ENCODE measurements at places on chromosomes 4 and X.

DNA sequence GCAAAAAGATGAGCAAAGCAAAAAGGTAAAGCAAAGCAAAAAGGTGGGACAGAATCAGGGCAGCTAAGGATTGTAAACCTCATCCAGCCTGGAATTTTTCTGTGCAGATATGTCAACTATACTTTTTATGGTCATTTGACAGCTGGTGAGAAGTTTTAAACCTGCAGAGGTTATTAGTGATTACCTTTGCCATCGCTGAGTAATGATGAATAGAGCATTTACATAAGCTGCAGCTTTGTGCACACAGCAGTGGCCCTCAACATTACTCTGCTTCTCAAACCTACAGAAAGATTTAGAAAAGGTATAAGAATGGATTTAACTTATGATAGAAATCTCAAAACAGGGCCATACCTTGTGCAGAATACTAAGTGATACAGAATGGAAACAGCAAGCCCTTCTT lies 54.5 kb upstream of the C4orf54 start:
- DNase-seq: no peak

DNA sequence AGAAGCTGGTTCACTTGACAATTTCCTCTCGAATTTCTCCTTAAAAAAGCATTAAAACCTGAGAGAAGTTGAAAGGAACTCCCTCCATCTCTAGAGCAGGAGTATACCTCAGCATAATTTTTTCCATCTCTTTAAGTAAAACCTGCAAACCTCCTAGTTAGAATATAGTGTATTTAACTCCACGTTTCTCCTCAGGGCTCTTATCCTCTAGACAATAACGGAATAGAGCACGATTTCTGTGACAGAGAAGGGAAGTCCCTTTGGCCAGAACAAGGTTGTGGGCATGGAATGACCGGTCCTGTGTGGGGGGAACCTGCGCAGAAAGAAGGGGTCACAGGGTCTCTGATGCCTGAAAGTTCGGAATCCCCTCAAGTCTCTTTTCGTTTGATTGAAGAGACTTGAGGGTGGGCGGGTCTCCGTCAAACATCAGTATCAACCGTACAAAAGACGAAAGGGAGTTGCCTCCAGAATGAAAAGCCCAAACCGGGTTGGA lies 697 bp downstream of the ZNF280C start:
- no peak for DNase-seq

GRCh38 chr4:48110452-48110978 lies 23.5 kb downstream of the TXK start:
- no peak for DNase-seq

- DNase-seq: peak; percentile 5
Observed at GRCh38 chr4:10161146-10161545, 44.5 kb upstream of the WDR1 start.

- no peak for DNase-seq
Observed at GRCh38 chr4:30399476-30399875, 320.7 kb upstream of the PCDH7 start.

DNA sequence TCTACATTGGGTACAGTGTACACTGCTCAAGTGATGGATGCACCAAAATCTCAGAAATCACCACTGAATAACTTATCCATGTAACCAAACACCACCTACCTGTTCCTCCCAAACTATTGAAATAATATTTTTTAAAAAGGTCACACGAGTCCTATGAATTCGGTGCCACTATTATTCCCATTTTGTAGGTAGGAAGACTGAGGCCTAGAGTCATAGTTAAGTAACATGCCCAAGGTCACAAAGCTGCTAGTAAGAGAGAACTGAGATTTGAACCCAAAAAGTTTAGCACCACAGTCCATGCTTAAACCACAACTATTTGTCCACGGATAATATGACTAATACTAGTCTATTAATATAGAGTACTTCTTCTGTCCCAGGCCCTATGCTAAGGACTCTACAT lies 2.7 kb downstream of the ARHGEF6 start:
- DNase-seq: no peak

DNA sequence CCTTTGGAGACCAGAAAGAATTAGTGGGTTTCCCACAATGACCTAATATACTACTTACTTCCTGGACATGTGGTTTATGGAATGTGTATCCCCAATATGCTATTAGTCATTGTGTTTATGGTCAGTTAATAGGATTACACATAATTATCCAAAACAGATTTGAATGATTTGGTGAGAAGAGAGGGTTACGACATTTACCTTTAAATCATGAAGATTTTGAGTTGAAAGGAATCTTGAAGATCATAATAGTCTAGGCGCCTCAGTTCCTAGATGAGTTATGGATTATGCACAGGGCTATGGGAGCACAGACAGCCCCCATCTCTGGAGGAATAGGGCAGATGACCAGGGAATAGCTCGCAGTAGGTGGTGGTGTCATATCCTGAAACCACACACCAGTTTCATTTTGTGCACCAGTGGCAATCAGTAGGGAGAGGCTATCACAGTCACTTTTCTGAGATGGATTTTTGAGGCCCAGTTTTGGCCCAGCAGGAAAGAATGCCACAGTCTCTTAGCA lies 61.3 kb downstream of the SEPTIN11 start:
- peak; percentile 86 for DNase-seq

DNA sequence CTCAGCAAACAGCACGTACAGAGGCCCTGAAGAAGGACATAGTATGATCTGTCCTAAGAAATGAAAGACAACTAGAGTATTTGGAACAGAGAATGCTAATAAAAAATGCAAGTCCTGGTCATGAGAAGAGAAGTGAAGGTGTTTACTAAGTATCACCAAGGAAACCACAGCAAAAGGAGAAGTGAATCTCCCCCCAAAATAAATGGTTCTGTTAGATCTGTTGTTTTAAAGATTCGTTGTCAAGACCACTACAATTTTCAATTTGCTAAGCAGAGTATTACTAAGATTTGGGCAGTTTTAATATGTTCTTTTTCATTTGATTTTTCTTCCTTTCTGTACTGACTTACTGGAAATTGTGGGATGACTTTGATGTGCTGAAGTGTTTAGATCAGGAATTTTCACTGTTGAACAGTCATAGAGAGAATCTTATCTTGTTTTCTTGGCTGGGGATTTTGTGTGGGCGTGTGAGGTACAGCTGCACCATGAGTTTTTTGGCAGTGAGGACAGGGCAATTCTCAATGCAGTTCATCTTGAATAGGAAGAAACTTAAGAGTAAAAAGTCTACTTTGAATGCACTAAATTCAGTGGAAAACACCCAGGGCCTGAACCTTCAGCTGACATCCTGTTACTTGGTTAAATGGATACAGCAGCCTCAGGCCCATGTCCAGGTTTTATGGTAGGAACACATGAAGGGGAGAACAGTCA lies 132.2 kb downstream of the STIM2 start:
- DNase-seq: peak; percentile 84

DNA sequence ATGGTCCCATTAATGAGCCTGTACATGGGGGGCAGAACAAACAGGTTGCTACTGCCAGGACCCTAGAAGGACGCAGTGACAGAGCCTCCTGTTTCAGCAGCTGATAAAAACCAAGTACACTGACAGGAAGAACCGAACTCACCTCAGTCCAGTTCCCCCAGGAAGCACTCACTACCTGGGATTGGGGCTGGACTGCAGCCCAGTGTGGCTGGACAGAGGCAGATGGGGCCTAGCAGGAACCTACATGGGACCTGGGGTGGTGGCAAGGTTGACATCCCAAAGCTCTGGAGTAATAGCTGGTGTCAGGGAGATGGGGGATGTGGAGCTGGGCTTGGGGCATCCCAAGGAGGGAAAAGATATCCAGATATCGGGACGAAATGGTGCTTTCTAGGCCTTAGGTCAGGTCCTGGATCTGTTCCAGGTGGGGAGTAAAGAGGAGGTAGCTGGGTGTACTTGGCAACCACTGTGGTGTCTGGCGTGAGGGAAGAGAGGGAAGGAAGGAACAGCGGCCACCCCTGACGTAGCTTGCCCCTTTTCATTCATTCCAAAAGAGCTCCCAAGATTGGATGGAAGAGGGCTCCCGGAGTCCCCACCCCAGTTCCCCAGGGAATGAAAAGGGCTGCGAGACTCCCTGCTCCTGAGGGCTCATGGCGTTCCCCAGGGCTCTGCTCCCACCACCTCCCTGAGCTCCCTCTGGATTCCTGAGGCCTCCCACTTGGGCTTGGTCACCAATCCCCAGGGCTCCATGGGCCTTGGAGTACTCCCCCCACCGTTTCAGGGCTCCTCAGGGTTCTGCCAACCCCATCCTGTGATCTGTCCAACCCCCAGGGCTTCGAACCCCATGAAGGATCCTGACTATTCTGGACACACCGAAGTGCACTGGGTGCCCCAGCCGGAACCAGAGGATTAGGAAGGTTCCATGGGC lies 4.5 kb downstream of the EMD start:
- DNase-seq: no peak

GRCh38 chrX:12360986-12361598 lies 222.8 kb downstream of the FRMPD4 start:
- DNase-seq: peak; percentile 24

- DNase-seq: no peak
Observed at GRCh38 chrX:4690521-4690920, 977.1 kb upstream of the PRKX start.

- peak; percentile 3 for DNase-seq
Observed at GRCh38 chr4:11904117-11904535, 475.4 kb upstream of the HS3ST1 start.

DNA sequence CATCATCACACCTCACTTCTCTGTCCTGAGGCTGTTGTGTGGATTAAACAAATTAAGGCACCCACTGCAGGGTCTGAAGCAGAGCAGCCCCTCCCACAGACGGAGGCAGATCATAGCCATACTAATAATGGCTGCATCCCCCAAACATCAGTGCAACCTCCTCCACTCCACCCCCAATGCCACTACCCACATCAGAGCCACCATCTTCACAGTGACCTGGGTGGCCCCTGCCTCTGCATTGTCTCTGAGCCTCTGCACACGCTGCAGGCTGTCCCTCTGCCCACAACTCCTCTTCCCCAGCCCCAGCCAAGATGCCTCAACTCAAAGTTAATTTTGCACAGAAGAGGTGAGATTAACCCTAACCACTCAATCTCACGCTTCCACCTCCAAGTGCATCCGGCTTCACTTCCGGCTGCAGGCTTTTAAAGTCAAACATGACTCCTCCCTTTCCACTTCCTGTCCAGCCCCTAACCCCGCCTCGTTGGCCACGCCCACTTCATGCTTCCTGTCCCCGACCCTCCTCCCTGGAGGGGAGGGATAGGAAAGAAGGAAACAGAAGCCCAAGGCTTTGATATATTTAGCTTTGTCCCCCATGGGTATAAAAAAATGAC lies 22.7 kb downstream of the JAKMIP1 start:
- no peak for DNase-seq

GRCh38 chrX:73855546-73855945 lies 292.5 kb downstream of the CHIC1 start:
- DNase-seq: peak; percentile 74

DNA sequence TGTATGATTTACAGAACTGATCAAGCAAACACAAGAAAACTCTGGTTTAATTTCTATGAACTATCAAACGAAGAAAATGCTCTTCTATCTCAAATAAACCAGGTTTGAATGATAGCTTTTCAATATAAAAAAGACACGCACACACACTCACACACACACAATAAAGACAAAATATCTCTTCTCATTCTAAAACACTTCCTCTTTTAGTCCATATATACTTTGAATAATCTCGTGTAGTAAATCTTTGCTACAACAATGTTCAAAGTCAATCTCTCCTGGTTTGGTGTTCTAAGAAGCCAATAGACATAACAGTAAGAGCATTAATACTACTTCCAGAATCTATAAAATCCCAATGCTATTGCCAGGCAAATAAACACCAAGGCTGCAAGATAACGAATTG lies 13.3 kb downstream of the CXCL2 start:
- DNase-seq: no peak

DNA sequence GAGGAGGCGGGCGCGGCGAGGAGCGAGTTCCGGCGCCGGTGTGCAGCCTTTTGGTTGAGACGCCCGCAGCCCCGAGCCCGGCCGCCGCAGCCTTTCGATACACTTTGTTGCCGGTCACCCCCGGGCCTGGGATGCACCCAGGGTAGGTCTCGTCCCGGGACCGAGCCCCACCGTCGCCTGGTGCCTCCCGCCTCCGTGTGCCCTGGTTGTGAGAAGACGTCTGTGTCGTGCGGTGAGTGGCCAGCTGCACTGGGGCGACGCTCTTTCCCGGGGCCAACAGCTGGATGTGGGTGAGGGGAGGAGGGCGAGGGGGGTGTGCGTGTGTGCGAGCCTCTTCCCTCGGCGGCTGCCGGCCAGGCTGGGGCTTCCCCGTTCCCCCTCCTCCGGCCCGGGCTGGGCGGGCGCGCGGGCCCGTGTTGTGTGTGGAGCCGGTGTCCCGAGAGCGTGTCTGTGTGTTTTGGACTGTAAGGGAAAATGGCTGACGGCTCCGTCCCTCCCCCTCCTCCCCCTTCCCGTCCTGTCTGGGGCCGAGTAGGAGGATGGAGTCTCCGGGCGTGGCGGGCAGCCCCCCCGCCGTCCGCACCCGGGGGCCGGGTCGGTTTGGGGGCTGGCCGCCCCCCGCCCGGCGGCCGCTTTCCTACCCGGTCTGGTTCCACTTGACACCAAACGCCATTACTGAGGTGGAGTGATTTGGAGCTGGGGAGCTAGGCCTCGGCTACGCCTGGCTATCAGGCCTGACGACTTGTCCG lies 807 bp downstream of the USP9X start:
- DNase-seq: peak; percentile 63

- no peak for DNase-seq
Observed at GRCh38 chr4:99165978-99166377, 21.9 kb upstream of the ADH4 start.

- DNase-seq: no peak
Observed at GRCh38 chrX:39693298-39693697, 404.5 kb downstream of the BCOR start.

DNA sequence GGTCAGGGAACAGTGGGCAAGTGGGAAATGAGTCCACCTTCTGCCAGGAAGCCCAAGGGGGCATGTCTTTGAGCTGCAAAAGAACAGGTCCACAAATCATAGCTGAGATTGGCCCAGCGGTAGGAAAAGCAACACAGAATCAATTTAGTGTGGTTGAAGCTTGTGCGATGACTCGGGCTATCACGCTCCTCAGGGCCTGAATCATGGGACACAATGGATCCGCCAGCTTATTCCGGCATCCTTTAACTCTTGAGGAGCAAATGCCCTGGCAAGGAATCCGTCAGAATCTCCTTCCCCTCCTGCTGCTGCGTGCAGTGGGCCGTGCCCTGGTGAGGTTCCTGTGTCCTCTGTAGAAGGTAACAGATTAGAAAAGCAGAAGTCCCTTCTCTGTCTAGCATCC lies 98.0 kb downstream of the RELL1 start:
- no peak for DNase-seq

- peak; percentile 62 for DNase-seq
Observed at GRCh38 chr4:41280010-41280409, 23.3 kb downstream of the UCHL1 start.

- DNase-seq: no peak
Observed at GRCh38 chr4:183129675-183130074, 30.6 kb downstream of the WWC2 start.

DNA sequence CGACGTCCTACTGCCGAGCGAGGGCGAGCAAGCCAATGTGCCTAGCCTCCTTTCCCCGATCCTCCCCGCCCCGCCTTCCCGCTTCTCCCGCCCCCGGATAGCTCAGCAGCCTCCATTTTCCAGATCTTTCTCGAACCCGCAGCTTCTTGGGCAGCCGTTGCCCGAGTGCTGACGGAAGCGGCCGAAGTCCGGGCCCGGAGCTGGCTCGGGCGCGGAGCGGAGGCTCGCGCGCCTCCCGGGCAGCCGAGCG lies 172 bp upstream of the HSPA4L start:
- peak; percentile 86 for DNase-seq
